ENCODE measurements at places on chromosomes 4 and X. TPM values are rescaled to one million over a fixed set of nuclear protein-coding genes. Genes with fewer than 3 reads are reported as not detected.
A peak's percentile ranks its signal among the peaks of the same experiment; 100 is the strongest.

DNA sequence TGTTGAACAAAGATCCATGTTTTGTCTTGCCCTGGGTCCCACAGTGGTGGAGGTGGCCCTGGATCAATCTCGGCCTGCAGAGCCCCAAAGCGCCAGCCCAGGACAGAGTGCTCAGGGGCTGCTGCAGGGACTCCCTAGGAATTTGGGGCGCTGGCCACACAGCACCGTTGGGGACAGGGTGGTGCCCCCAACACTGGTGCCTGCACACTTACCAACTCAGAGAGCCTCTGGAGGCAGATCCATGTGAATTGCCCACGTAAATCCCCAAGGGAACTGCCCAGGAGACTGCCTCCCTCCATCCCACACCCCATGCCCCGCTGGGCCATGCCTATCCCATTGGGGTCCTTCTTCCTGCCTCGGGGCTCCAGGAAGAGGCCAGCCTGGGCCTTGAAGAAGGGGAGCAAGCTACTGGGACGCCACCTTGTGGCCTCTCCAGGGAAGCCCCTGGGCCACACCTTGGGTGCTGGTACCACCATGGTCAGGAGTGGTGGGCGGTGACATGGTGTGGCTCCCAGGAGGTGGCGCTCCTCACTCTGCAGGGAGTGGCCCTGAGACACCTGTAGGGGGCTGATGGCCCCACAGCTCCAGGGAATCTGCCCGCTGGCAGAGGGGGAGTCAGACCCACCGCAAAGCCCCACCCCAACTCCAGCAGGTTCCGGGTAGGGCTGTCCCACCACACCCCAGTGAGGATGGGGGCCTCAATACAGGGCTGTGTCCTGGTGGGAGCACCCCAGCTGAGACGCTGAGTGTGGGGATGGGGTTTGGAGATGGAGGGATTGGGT is 22.8 kb downstream of the CFAP99 start:
- DNase-seq = peak; percentile 78

GRCh38 chr4:88880501-88881226 is 176.3 kb downstream of the FAM13A start:
- DNase-seq = no peak

The CD99 gene
- total RNA-seq = 231 TPM

The AADAT gene
- total RNA-seq = 0.51 TPM
